ENCODE measurements at places on chromosomes 11 and 22.
A peak's percentile ranks its signal among the peaks of the same experiment; 100 is the strongest.

DNA sequence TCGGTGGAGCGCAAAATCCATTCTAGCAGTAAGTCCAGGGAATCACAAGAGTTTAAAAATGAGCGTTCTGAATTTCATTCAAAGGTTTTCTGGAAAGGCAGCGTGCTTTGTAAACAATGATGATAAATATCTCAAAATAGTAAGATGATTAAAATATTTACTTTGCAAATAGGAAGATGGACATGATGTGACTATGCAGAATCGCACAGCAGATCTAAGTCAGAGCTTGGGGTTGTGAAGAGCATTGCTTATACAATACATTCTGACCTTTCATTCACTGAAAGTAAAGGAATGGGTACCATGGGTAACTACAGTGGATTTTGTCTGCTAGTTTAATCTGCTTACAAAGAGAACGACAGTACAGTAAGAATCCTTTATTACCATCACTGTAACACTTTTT is 77.5 kb downstream of the PPP6R3 start:
- no peak for DNase-seq

GRCh38 chr22:30752771-30753170 is 58.1 kb downstream of the OSBP2 start:
- no peak for DNase-seq

DNA sequence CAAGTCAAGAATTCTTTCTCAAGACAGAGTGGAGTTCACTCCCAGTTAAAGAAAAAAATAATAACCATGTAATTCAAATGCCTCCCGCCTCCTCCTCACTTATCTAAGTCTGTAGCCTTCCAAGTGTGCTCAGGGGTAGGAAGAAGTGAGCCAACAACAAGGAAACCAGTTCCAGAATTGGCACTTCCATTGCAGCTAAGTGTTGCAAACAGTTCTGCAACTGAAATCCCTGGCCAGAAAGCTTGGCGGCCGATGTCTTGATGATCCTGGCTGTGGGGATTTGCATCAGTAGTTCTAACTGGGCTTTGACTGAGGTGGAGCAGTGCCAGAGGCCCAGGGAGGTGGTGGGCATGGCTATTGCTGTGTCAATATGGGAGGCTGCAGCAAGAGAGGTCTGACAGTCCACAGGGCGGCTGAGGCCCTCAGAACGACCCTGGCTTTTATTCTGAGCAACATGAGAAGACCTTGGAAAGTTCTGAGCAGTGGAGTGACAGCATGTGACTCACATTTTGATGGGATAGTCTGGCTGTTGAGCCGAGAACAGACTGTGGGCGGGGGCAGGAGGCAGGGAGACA is 19.2 kb downstream of the DHCR7 start:
- DNase-seq: no peak

- no peak for DNase-seq
Observed at GRCh38 chr11:19606856-19607655, 105.6 kb upstream of the NAV2 start.

GRCh38 chr11:97079244-97079643 is 689.4 kb downstream of the JRKL start:
- no peak for DNase-seq

- DNase-seq: no peak
Observed at GRCh38 chr11:78612721-78613377, 38.2 kb upstream of the NARS2 start.

- DNase-seq: no peak
Observed at GRCh38 chr11:27039873-27040272, 742 bp upstream of the BBOX1 start.

- DNase-seq: peak; percentile 16
Observed at GRCh38 chr22:26906464-26906863, 249.1 kb downstream of the MIAT start.

GRCh38 chr11:68980776-68981065 is at the start of gene MRGPRD:
Gene MRGPRD (minus strand): TSS chr11:68980986. CDS start chr11:68980986, 0 bp downstream.
- DNase-seq: no peak

DNA sequence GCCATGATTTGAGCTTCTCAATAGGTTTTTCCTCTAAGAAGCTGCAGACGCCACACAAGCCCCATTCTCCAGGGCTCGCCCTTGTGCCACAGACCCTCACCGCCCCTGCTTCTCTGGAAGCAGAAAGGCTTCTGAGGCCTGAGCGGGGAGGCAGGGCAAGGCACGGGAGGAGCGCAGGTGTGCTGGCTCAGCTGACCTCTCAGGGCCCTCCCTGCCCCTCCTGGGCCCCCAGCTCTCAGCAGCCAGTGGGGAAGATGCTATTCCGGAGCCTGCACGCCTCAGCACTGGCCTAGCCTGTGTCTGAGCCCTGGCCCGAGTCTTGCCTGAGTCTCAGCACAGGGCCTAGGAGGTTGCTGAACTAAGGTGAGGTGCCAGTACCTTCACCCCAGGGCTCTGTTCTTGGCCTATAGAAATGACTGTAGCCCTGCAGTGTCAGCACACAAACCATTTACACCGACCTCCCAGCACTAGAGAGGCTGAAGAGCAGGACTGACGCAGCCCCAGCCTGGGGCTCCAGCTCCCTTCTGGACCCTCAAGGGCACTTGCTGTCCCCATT is 47.1 kb upstream of the LMO1 start:
- no peak for DNase-seq

DNA sequence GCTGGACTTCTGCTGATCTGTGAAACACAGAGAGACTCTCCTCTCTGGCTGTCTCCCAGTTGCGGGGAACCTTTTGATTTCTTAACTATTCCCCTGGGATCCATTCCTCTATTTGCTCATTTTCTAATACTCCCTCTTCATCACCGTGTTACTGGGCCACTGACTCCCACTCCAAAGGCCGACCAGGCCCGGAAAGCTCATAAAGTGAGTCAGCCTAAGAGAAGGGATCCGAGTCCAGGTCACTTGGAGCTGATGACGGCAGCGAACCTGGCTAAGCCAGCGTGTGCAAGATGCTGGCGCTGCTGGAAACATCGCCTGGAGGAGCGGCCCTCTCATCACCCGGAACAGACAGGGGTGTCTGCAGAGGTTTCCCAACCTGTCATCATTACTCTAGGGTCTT is 112.8 kb downstream of the FBXO7 start:
- DNase-seq: no peak

DNA sequence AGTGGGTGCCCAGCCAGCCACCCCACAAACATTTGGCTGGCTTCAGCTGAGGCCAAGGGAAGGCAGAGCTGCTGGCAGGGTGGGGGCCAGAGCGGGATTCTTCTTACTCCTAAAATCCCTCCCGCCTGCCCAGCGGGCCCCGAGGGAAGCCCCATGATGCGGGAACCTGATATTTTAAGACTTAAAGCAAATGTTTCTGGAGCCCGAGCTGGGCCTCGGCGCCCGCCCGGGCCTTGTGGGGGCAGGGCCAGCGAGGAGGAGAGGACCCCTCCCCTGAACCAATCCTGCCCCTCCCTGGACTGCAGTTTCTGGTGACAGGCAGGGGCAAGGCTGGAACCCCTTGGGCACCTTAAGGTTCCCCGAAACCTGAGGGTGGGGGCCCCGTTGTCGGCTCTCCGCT is 17.2 kb downstream of the GP1BB start:
- no peak for DNase-seq

- no peak for DNase-seq
Observed at GRCh38 chr11:96162816-96163499, 180.0 kb downstream of the MAML2 start.

GRCh38 chr11:129945373-129945772 is 50.0 kb upstream of the NFRKB start:
- DNase-seq: no peak

GRCh38 chr11:44621140-44621681 is 55.7 kb downstream of the CD82 start:
- peak; percentile 17 for DNase-seq

- DNase-seq: no peak
Observed at GRCh38 chr22:25514436-25515180, 49.9 kb upstream of the GRK3 start.

DNA sequence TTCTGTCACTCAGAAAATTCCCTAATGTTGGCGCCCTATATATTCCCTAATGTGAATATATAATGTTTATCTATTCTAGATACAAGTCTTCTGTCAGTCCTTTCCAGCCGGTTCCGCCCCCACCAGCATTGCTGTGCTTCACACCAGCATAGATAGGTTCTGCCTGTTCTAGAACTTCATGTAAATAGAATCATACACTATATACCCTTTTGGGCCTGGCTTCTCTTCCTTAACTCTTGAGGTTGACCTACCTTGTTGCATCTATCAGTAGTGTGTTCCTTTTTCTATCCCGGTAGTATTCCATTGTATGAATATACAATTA is 34.6 kb downstream of the OTOG start:
- no peak for DNase-seq

DNA sequence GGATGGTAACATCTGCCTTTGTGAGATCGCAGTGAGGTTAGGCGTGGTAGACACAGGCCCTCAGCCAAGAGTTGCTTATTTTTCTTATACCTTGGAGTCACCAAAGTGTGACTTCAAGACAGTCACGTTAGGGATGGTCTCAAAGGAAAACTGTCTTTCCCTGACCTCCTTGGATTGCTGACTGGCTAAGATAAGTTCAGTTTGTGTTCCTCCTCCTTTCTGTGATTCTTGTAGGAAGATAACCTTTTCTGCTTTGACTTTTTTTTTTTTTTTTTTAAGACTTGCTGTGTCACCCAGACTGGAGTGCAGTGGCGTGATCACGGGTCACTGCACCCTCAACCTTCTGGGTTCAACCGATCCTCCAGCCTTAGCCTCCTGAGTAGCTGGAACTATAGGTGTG is 23.1 kb downstream of the TAB1 start:
- DNase-seq: no peak

- peak; percentile 11 for DNase-seq
Observed at GRCh38 chr22:23383491-23384361, 196.4 kb downstream of the IGLL1 start.

- DNase-seq: no peak
Observed at GRCh38 chr11:36750349-36750748, 152.3 kb upstream of the RAG2 start.

DNA sequence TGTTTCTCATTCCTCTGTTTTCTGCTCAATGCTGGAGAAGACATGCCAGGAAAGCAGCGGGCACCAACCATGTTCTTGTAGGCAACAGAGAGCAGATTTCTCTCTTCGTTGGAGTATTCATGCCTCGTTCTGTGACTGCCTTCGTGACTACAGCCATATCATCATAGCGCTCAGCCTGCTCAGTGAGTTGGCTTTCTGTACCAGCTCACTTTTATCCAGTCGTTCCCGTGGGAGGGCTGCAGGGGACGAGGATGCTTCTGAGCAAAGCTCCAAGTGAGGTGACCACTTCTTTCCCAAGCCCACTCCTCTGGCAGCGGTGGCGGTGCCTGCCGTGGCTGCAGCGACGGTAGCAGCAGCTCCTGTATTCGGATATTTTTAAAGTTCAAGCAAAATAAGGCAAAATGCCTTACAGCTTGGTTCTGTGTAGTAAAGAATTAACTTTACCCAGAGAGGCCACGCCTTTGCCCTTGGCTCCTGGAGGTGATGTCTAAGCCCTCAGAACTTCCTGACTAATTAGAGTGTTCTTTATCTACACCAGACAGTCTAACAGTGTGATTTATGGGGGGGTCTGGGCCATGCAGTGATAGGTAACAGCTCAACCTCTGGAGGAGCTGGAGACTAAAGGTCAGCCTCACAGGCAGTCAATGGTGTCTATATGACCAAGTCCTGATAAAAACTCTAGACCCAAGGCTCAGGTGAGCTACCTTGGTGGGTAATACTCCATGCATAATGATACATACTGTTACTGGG is 35.3 kb downstream of the LDHAL6A start:
- no peak for DNase-seq

- DNase-seq: no peak
Observed at GRCh38 chr22:45788522-45788921, 116.9 kb downstream of the ATXN10 start.

- DNase-seq: no peak
Observed at GRCh38 chr11:4713241-4713640, 8.7 kb downstream of the MMP26 start.

GRCh38 chr11:115974703-115975102 is 470.5 kb upstream of the CADM1 start:
- DNase-seq: no peak

DNA sequence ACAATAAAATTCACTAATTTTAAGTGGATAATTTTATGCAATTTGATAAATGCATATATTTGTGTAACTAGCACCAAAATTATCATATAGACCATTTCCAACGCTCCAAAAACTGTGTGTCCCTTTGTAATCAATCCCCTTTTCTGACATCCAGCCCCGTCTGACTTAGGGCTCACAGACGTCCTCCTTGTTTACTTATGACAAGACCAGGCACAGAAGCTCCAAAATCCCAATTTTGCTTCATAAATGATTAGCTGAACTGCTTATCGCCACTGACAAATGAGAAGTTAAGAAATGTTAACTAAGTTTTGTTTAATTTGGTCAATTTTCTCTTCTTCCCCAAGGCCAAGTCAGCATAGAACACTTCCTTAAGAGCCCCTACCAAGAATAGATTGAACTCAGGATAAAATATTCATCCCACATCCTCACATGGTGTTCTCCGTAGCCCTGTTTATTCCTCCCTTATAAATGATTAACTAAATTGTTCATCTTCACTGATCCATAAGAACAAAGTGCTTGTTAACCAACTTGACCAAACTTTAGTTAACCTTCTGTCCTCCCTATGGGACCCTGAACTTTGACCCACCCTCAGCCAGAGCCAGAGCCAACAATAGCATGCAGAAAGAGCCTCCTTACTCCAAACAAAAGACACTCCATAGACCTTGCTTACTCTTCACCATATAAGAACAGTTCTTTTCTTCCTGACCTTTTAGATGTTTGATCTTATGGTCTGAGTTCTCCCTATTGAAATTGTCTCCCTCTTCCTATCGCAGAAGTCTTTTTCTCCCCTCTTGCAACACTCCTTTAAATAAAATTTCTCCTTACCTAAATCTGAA is 30.8 kb upstream of the GLYAT start:
- DNase-seq: no peak

GRCh38 chr11:96091476-96091875 is 167.6 kb upstream of the MTMR2 start:
- no peak for DNase-seq

DNA sequence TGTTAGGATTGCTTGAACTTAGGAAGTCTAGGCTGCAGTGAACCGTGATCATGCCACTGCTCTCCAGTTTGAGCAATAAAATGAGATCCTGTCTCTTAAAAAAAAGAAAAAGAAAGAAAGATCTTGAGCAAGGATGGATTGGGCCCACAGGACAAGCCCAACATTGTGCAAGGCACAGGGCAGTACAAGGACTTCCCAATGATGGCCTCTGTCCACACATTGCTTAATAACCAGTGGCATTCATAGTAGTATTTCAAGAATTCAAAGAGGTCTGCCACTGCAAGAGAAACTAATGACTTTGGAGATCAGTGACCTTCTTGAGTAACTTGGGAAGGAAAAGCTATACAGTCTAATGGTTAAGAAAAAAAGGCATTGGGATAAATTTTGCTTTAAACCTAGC is 44.6 kb downstream of the SEZ6L start:
- no peak for DNase-seq

GRCh38 chr11:121649798-121650197 is 197.0 kb upstream of the SORL1-AS1 start:
- DNase-seq: peak; percentile 37

GRCh38 chr22:21446827-21447690 is 20.1 kb upstream of the TMEM191C start:
- no peak for DNase-seq

GRCh38 chr22:18971321-18971751 is 35.2 kb upstream of the PRODH start:
- DNase-seq: no peak
